Left ventricle myocardium superior (tissue), 1 donor: ENCODE measurements at places on chromosomes 5 and 9.

DNA sequence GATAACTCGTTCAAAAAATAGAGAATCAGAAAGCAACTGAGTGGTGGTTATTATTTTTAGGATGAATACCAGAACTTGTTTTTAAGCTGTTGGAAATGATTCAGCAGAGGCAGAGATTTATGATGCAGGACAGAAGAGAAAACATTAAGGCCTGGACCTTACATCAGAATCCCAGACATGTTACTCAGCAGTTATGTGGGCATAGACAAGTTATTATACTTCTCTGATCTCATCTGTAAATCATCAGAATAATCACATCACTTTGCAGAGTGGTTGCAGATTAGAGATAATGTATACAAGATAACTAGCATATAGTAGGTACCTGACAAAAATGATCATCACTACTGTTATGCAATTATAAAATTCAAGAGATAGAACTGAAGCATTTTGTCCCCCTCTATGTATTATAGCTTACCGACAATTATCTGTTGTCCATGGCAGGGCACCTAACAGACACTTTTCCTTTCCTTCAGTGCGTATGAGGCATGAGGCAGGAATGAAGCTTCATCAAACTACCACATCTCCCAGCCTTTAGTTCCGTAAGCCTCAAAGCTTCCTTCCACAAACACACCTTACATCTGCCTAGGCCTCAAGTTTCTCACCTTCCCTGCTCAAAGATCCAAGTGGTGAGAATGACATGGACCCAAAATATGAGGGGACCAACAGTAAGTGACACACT lies 165.9 kb downstream of the DENND1A start:
- no peak for DNase-seq

GRCh38 chr9:119366909-119367682 lies 2.1 kb downstream of the BRINP1 start:
- DNase-seq: no peak

GRCh38 chr5:12645582-12645981 lies 741.3 kb upstream of the CTNND2 start:
- no peak for DNase-seq

GRCh38 chr5:123358751-123359150 lies 64.5 kb downstream of the CEP120 start:
- DNase-seq: no peak

DNA sequence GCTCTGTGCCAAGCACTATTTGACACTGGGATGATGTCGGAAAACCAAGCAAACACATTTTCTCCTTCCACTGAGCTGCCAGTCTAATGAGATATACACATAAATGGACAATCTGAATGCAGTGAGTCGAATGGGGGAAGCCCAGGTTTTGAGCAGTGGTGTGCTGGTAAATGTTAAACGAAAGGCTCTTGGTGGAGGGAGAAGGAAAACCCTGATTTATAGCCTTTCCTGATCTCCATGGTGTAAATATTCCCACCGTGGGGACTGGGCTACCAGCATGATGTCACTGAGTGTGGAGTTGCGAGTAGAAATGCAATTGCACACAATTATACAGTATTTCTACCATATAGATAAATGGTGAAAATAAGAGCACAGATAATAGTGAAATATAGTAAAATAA lies 5.0 kb upstream of the GSN start:
- DNase-seq: no peak

- no peak for DNase-seq
These were observed 929 bp upstream of the PLPP6 start for GRCh38 chr9:4661165-4661564.

GRCh38 chr5:78546276-78546996 lies 102.1 kb downstream of the LHFPL2 start:
- no peak for DNase-seq
